ENCODE measurements at places on chromosomes 12 and 14.

DNA sequence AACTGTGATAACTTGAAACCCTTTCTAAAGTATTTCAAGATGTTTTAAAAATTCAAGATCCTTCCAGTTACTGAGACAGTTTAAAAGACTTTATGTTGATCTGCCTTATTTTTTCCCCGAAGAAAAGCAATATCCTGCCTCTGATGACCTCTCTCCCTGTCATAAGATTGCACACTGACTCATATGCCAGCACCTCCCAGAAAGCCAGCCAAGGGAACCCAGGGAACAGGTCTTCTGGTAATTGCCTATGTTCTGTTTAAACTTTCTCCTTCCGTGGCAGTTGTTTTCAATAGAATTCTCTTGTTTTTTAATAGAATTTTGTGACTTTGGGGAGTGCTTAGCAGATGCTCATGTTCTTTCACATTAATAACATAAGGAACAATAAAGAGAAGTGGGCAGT, 300.2 kb upstream of the PRKD1 start:
- no peak for DNase-seq

DNA sequence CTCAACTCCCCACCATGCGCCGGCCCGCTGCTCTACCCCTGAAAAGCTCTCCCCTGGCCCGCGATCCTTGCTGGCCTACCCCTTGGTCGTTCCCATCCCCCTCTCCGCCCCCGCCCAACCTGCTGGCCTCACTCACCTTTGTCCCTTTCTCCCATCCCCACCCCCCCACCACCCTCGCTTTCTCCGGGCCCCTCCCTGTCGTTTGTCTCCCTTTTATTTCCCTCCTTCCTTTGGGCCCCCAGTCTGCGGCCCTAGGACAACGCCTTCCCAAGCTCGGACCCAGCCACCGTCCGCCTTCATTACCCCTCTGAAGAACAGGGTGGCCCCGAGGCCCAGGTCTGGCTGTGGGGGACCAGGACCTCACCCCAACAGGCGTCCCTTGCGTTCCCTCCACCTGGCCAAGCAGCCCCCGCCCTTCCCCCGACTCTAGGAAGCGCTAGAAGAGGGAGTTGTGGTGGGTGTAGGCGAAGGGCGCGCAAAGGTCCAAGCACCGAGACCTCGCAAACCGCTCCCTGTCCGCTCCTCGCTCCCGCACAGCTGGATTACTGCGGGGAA, 6.9 kb upstream of the SLC7A7 start:
- DNase-seq: no peak

DNA sequence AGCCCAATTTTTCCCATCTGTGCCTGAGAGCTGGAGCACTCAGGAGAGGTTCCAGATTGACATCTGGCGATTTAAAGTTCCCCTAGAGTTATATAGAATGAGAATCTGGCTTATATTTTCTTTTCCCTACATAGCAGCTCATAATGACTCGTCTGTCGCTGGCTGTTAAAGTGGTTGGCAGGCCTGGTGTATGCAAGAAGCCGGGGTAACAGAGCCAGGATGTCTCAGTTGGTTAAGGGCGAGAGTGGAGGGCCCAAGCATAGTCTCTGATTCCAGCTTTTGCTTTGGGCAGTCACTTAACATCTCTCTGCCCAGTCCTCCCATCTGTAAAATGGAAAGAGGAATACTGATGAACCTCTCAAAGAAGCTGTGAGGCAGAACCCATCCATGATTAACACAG, 751.6 kb downstream of the NOVA1 start:
- no peak for DNase-seq

- no peak for DNase-seq
These were observed 336.8 kb downstream of the NAV3 start for GRCh38 chr12:78167510-78167909.

DNA sequence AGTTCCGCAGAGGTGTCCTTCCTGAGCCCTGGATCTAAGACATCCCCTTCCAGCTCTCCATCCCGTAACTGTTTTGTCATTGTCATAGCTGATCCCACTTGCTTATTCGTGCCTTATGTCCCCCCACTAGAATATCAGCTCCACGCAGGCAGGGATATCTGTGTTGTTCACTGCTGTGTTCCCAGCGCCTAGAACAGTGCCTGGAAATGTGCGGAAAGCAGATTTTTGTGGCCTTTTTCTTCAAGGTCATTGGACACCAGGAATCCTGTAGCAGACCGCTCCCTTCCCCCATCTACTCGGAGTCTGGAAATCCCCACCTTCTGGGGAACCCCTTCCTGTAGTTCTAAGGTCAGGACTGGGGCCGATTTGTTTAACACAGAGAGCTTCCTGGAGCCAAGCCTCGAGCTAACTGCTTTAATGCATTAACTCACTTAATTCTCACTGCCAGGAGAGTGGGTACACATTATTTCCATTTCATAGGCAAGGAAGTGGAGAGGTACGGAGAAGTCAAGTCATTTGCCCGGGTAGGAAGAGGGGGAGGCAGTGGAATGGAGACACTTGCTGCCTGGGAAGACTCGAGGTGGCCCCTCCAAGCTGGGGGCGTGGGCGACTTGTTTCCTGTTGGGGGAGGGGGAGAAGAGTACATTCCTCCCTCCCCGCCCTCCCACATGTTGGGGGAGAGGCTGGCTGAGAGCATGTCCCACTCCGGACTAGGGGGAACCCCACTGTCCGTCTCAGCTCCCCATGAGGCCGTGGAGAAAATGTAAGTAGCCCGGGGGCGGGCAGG, 1.2 kb upstream of the SH2B3 start:
- no peak for DNase-seq

DNA sequence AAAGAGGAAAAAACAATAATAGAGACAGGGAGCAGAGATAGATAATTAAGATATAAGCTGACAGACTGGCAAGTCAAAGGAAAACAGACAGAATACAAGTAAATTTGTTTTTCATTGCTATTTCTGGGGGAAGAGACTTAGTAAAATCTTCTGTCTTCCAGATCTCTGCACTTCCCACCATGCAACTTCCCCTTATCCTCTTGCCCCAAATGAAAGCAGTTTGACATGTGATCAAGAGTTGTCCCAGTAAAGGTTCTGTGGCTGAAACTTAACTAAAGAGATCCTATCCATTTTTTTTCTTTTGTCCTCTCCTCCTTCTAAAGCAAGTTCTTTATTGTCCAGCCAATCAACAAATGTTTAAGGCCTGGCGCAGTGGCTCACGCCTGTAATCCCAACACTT, 1.5 kb upstream of the MLF2 start:
- DNase-seq: no peak

DNA sequence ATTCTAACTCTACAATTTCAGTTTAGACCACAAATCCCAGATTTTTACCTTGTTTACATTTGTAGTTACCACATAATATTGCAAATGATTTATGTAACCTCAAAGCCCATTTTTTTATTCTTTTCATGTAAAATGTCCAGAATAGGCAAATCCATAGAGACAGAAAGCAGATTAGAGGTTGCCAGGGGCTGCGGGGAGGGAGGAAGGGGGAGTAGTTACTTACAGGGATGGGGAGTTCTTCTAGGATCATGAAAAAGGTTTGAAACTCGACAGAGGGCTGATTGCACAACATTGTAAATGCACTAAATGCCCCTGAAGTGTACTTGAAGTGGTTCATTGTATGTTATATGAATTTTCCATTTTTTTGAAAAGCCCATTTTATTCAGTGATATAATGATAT, 66.5 kb downstream of the PPP2R5C start:
- no peak for DNase-seq

DNA sequence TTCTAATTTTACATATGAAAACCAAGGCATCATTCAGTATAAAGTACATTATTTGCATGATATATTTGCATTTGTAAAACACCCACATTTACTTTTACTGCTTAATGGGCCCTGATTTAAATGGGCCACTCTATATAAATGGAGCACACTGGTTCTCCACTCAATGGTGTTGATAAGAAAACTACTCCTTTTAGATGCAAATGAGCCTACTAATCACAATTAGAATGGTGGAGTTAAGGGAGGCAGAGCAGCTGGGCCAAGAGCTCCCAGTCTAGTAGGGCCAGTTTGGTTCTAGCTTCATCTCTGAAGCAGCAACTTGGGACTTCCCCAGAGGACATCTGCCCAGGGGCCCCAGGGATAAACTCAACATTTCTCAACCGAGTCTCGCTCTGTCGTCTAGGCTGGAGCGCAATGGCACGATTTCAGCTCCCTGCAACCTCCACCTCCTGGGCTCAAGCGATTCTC, 120.7 kb downstream of the FOXN3 start:
- DNase-seq: no peak

GRCh38 chr12:3464561-3464960, 26.4 kb upstream of the PRMT8 start:
- no peak for DNase-seq

DNA sequence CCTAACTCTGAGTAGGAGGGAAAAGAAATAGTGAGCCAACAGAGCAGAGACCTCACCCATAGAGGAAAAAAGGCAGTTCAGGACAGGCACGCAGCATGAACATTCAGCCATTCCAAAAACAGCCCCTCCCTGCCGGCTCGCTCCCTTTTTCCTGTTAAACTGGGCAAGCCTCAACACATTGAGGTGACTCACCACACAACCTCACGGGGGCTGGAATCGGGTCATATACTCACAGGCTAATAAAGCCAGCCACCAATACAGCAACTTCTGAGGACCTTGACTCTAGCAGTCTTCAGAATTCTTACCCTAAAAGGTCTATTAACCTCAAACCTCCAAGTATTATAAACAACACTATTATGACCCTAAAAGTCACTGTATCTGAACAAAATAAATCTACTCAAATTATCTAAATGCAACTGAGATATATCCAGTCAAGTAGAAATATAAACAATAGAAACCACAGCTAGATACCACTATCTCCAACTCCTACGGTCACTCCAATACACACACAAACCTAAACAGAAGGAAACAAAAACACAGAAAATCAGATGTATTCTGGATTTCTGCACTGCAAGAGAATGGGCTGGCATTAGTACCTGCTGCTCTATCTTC, 6.3 kb downstream of the YBX3 start:
- DNase-seq: no peak

DNA sequence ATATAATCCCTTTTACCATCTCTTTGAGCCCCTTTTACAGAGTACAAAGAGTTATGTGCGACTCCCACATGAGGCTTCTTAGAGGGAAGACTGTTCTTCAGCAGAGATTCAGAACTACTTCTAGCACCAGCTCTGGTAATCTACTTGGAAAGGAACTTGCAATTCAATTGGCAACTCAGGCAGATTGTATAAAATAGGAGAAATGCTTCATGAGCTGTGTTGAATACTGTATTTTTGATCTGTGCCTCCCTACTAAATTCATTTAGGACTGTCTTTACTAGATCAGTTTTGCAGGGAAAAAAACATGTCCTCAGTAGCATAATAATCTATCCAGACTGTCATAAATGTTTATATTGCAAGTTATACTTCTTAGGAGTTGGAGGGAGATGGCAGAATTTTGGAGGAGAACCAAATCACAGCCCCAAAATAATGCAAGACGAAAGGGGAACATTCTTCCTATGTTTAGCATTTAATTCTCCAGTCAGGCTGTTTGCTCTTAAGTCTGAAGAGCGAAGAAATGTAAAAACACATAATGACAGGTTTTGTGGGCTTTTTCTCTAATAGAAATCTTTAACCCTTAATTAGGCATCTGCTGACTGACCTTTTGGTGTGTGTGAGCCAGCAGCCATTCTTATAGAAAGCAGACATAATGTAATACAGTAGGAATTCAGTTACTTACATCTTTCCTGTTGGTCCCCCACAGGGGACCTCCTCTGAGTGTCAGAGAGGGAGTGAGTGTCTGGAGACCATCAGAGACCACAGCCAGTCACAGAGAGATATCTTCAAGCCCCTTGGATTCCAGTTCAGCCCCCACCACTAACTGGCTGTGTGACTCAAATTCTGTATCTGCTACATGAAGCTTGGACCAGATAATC, 3.9 kb downstream of the ANO4 start:
- DNase-seq: no peak

DNA sequence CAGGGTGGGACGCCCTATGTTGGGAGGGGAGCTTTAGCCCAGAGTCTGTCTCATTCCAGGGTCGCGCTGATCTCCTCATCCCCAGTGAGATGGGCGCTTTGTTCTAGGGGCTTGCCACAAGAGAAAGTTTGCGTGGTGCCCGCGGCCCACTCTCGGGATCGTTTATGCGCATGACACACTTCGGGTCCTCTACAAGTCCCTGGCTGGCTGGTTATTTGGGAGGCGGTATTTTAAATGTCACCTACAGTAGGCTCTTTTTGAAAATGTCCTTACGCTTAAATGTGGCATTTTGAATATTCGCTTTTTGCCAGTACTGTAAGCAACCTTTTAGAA, 541 bp downstream of the GOLT1B start:
- no peak for DNase-seq

DNA sequence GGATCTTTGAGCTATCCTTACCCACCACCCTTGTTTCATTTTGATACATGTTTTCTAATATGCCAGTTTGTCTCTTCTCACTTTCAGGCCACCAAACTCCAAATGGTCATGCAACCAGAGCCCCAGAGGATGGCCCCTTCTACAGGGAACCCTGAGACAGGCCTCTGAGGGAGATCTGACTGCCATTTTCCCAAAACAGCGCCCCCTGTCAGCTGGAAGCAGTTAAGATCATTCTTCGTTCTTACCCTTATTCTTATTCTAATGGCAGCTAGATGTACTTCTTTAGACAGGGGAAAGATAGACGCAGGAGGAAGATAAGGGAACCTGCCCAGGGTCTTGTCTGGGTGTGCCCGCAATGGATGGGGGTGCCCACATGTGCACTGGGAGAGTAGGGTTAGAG, 38.4 kb downstream of the C12orf56 start:
- no peak for DNase-seq

DNA sequence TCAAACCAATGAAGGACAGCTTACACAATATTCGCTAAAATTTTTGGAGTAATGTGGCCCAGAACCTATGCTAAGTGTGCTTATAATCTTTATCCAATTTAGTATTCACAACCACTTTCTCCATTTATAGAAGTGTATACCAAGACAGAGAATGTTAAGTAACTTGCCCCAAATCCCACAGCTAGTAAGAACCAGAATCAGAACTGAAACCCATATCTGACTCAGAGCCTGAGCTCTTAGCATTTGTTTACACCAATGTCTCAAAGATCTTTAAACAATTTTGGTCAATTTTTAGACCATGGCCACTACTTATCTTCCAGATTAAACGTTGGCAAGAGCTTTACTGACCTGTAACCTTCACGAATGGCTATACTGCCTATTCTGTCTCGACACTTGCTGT, 53.0 kb downstream of the PAPLN start:
- no peak for DNase-seq

- DNase-seq: no peak
These were observed 75.2 kb upstream of the DNM1L start for GRCh38 chr12:32603858-32604257.

- DNase-seq: peak; percentile 55
These were observed 50.5 kb downstream of the KITLG start for GRCh38 chr12:88529531-88530488.

- DNase-seq: no peak
These were observed 126.1 kb upstream of the MAX start for GRCh38 chr14:65228436-65228835.
